ENCODE measurements at places on chromosomes 16 and 17. TPM values are rescaled to one million over a fixed set of nuclear protein-coding genes. Genes with fewer than 3 reads are reported as not detected.

Gene PLXDC1
- 1.7 TPM for total RNA-seq

Gene CD300E
- total RNA-seq, result not detected

Gene CDH5
- total RNA-seq, result 0.46 TPM

DNA sequence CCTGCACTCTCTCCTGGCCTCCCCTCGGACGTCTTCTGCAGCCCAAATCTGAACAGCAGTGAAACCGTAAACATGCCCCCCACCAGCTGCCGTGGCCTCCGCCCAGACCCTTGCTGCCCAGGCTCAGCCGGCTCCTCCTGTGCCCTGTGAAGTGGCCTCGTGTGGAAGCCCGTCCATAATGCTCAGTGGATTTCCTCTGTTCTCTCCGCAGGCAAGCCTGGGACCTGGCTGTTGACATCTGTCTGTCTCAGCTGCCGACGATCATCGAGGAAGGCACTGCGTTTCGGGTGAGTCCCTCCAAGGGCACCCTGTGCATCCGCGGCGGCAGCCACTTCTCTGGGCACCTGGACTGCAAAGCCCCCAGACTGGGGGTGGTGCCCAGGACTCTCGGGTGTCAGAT, 153.9 kb upstream of the CHMP6 start:
- peaks cover 4% of the 10 kb centered on the region for H3K36me3 ChIP-seq
- H3K27ac ChIP-seq, result no peak overlapping the region
- H3K4me3 ChIP-seq, result no peak overlapping the region
- peaks cover 35% of the 10 kb centered on the region for H3K4me1 ChIP-seq

DNA sequence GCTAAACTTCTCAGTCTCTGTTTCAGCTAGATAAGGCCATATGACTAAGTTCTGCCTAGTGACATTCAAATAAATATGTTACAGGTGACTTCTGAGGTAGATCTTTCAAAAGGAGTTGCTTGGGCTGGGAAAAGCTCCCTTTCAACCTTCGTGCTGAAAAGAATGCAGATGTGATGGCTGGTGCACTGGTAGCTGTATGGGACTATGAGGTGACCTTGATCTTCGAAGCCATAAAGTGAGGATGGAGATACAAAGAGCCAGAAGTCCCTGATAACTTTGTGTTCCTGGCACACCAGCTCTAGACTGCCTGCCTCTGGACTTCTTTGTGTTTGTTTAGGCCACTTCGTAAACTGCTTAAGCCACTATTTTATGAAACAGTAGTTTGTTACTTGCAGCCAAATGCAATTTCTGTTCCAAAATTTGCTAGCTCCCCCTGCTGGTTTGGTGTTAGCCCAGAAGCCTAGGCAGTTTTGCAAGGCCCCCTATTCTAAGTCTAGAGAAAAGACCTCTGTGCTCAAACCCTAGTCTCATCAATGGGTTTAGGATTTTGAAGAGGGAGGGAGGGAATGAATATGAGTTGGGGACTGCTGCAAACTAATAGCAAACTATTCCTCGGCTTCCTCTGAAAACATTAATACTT, 23.3 kb upstream of the ERCC4 start:
- no peak for DNase-seq
- H3K36me3 ChIP-seq, result no peaks in the 10 kb centered on the region
- H3K4me1 ChIP-seq, result no peaks in the 10 kb centered on the region
- H3K27me3 ChIP-seq, result peaks cover 8% of the 10 kb centered on the region
- H3K27ac ChIP-seq, result no peak overlapping the region

GRCh38 chr16:1610899-1611632, 806 bp downstream of the IFT140 start:
- DNase-seq, result no peak
- H3K4me3 ChIP-seq, result peak overlapping the region; percentile 94
- H3K27ac ChIP-seq, result peak overlapping the region; percentile 98
- H3K4me1 ChIP-seq, result peaks cover 19% of the 10 kb centered on the region
- H3K27me3 ChIP-seq, result peaks cover 9% of the 10 kb centered on the region

DNA sequence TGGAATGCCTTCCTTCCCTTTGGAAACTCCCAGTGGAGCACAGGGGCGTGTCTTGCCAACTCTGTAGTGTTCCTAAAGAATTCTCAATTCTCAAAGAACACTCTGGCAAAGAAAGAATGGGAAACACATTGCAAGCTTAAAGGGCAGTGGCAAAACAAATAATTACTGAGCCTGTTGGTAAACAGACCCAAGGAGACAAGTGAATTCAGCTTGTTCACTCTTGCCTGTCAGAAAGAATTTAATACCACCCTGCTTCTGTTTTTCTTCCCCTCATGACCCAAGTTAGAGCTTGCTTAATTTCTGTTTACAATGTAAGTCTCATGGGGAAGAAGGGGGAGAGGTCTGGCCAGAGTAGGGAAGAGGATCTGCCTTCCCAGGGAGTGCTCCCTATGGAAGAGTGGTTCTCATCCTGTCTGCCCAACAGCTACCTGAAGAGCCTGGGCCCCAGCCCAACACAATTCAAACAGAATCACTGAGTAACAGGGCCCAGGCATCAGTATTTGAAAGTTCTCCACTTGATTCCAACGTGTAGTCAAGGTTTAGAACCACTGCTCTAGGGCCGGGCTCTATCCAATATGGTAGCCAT, 386.0 kb downstream of the SLC39A11 start:
- no peak for DNase-seq
- H3K27ac ChIP-seq, result no peak overlapping the region
- H3K27me3 ChIP-seq, result no peaks in the 10 kb centered on the region
- peaks cover 8% of the 10 kb centered on the region for H3K4me1 ChIP-seq
- H3K36me3 ChIP-seq, result no peaks in the 10 kb centered on the region

DNA sequence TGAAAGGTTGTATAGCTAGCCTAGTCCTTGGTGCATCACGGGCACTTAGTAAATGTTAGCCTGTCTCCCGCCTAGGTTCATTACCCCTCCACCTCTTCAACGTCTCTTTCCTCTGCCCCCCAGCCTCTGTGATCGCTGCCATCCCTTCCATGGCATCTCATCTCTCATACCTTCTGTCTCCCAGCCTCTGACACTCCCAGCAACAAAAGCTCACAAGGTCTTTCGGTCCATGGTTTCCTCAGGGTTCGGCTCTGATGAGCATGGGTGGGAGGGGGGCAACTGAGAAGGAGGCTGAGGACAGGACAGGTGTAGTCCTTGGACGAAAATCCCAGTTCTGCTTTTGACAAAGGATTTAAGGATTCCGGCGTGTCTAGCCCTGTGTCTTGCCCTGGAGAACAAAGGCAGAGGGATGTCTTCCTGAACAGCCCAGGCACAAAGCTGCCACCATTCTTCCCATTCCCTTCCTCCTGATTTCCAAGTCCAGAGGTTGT, 16.7 kb downstream of the CCR7 start:
- peak; percentile 39 for DNase-seq
- H3K4me1 ChIP-seq, result peaks cover 41% of the 10 kb centered on the region
- H3K4me3 ChIP-seq, result no peak overlapping the region
- no peak overlapping the region for H3K27ac ChIP-seq
- no peaks in the 10 kb centered on the region for H3K27me3 ChIP-seq

DNA sequence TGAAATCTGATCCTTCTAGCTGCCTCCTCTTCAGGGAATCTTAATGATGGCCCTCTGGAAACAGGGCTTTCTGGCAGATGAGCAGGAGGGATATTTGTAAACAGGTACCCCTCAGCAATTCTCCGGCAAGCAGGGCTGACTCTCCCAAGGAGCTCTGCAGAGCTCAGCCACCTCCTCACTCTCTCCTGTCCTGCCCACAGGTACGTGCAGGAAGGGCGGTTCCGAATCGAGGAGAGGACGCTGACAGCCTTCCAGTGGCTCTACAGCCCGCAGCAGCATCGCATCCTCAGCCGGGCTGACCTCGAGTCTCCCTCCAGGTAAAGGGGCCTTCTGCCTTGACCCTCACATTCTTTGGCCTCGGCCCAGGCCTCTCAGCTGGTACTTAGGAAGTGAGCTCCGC, 20.7 kb upstream of the CCDC92B start:
- no peak overlapping the region for H3K4me3 ChIP-seq
- H3K27ac ChIP-seq, result no peak overlapping the region
- H3K36me3 ChIP-seq, result no peaks in the 10 kb centered on the region
- H3K27me3 ChIP-seq, result peaks cover 29% of the 10 kb centered on the region
- no peaks in the 10 kb centered on the region for H3K4me1 ChIP-seq
